Activated CD8-positive, alpha-beta T cell treated with anti-CD3 and anti-CD28 coated beads, Interleukin-2, amount 10 ng/mL, durations not matched to agents 7 days and 5 days (primary cell): ENCODE measurements at places on chromosomes 6 and 20. TPM values are rescaled to one million over a fixed set of nuclear protein-coding genes. Genes with fewer than 3 reads are reported as not detected.

Gene POM121L2
- total RNA-seq: not detected

GRCh38 chr20:53676987-53677386 lies 83.3 kb upstream of the ZNF217 start:
- no peak for DNase-seq

- no peak for DNase-seq
Measured at GRCh38 chr20:58993332-58994248, 12.5 kb downstream of the NELFCD start.

- DNase-seq: peak; percentile 87
Measured at GRCh38 chr6:89079511-89080234, 878 bp upstream of the PNRC1 start.

Gene ZNF311
- total RNA-seq: 0.39 TPM

DNA sequence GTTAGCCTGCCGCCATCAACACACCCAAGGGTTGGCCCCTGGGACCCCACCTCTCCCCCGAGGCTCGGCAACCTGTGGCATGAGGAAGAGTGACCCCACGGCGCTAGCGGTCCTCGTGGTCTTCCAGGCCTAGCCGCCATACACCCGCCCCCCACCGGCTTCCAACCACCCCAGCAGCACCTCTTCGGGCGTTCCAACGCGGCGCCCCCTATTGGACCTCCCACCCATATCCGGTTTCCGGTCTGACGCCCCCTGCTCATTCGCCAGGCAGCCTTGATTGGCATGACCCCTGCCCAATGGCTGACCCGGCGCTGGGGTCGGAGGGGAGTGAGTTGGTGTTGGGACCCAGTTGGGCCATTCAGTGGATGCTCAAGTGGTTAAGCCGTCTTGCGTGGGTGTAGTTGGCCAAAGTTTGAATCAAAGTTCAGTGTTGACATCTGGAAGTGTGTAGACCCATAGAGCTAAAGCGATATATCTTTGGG lies at the start of gene GNAS-AS1:
Gene GNAS-AS1 (minus strand): TSS at position 210 of the 482 bp plus-strand sequence.
- DNase-seq: peak; percentile 84

DNA sequence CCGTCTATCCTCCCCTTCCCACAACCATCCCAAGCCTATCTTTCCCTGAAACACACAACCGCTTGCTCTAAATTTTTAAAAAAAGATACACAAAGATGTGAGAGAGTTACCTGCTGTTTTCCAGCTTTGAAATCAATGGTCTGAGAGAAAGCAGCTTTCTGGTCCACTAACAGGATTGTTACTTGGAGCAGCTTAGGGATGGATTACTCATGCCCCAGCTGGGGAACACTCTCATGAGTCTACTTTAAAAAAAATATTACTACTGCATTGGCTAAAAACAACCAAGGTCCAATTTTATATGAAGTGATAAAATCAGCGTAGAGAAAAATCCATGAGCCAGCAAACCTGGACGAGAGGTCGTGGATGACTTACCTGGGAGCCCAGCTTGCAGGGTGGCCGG lies 29.6 kb upstream of the FOXC1 start:
- no peak for DNase-seq

- DNase-seq: no peak
Measured at GRCh38 chr6:82270881-82271635, 23.5 kb upstream of the IBTK start.

- DNase-seq: no peak
Measured at GRCh38 chr20:4109307-4109940, 94.1 kb upstream of the RNF24 start.

Gene FOXA2
- total RNA-seq: not detected

GRCh38 chr6:107730106-107730505 lies 94.0 kb downstream of the SCML4 start:
- DNase-seq: peak; percentile 75

DNA sequence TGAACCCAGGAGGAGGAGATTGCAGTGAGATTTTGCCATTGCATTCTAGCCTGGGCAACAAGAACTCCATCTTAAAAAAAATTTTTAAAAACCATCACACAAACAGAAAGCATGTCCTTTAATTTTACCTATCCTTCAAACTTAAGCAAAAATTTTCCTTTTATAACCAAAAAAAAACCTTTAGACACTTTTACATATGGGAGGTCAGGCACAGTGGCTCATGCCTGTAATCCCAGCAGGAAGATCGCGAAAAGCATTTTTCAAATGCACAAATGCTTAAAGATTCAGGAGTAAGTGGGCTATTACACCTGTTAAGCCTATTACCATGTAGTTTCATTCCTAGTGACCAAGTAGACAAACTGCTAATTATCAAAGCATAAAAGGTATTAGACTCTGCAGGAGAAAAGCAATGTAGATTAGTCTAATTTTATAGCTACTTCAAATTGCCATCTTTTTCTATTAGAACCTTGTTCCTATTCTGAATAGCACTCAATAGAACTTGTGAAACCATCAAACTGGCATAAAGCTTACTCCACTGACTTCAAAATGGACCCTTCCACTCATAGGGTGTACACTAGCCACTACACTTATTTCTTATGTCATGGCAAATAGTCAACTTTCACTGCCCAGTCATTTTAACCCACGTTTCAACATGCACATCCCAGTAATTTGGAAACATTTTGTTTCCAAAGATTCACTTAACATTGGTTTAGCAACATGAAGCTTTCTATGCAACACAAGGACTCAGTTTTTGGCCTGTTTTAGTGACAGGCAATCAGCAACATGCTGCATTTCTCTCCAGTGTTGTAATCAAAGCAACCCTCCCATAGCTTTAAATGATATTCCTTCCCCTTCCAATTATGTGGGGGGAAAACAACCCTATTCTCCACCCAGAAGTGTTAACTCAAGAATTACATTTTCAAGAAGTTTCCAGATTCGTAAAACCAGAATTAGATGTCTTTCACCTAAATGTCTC lies 4.0 kb downstream of the EEF1A1 start:
- DNase-seq: no peak

- DNase-seq: no peak
Measured at GRCh38 chr20:64169091-64169560, 4.9 kb downstream of the MYT1 start.

GRCh38 chr20:46545077-46545826 lies 5.2 kb downstream of the OCSTAMP start:
- peak; percentile 79 for DNase-seq

Gene SLC18B1
- total RNA-seq: 6.0 TPM

GRCh38 chr6:135811644-135812526 lies 39.6 kb upstream of the PDE7B start:
- DNase-seq: no peak

- no peak for DNase-seq
Measured at GRCh38 chr6:93420163-93420795, 920 bp upstream of the EPHA7 start.

DNA sequence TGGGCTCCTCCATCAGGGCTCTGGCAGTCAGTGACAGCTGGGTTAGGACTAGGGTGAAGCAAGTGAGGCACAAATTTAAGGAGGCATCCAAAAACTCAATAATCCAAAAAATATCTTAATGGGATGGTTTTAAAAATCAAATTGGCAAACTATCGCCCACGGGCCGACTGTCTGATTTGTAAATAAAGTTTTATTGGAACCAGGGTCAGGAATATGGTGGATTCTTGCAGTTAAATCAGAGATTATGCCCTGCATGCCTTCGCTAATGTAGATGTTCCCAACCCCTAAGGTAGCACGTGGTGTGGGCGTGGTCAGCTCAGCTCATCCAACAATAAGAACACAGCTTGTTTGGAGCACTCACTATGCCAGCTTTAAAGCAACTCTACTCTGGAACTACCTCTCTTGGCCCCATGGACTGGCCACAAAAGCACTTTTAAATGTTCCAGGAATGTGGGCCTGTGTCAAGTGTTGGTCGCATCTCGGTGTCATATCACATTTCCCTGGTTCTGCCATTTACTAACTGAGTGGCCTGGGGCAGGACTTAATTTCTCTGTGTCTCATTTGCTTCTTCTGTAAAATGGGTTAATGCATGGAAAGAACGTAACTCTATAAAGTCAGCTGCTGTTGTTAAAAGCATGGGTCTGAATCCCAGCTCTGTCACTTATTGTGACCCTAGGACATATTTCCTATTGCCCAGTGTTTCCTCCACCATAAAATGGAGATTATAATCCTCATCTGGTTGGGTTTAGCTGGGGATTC lies 7.0 kb downstream of the TP53RK start:
- DNase-seq: no peak

DNA sequence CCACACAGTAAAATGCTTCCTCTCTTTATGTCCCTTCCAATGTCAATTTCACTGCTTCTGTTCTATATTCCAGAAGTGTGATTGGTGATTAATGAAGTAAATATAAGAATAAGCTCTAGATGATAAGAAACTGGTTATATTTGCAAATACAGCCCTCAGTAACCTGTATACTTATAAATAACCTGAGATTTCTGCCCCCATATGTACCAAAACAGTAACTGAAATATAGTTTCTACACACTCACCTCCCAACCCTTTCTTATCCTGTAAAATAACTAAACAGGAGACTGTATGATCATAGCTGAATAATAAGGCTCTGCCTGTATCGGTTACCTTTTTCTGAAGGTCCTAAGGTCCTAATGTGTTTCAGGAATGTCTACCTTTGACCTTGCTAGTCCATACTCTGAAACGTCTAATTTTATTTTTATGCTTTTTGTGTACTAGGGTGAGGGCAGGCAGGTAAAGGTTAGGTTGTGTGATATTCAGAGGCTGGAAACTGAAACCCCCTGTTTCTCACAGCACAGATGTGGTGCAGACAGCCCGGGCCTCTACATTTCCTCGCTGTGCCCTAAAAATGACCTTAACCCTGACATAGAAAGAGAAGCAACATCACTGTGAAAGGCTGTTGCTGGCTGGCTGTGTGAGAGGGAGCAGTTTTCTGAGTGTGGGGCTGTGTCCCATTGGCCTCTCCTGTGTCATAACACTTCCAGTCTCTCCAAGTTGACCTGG lies 378.8 kb downstream of the CENPW start:
- DNase-seq: no peak

Gene CRISP3
- not detected for total RNA-seq
